Nasal cavity respiratory epithelium epithelial cell of viscerocranial mucosa (primary cell): ENCODE measurements at places on chromosomes 1 and 21. TPM values are rescaled to one million over a fixed set of nuclear protein-coding genes. Genes with fewer than 3 reads are reported as not detected.

Gene CFAP141
- total RNA-seq, result not detected in 2 replicates

Gene EIF2D
- total RNA-seq, result 49.6 and 62.0 TPM in 2 replicates

Gene SLAMF9
- 0.14 and 6.8 TPM in 2 replicates for total RNA-seq

Gene AMY2B
- total RNA-seq, result 2.1 and 2.7 TPM in 2 replicates

Gene RGS13
- total RNA-seq, result not detected in 2 replicates

Gene AIRE
- total RNA-seq, result not detected in 2 replicates

Gene LRIF1
- total RNA-seq, result 21.2 and 22.5 TPM in 2 replicates

Gene MAP3K21
- 9.9 and 10.3 TPM in 2 replicates for total RNA-seq

Gene SYNC
- 1.7 and 10.9 TPM in 2 replicates for total RNA-seq

Gene TAF1A
- total RNA-seq, result 11.3 and 22.6 TPM in 2 replicates

Gene GJA8
- total RNA-seq, result not detected in 2 replicates

Gene EXO5
- total RNA-seq, result 4.8 and 8.0 TPM in 2 replicates

Gene NECTIN4
- 81.0 and 91.3 TPM in 2 replicates for total RNA-seq

Gene KCNC4
- 0.68 and 7.0 TPM in 2 replicates for total RNA-seq

Gene LAPTM5
- under 0.01 and 0.14 TPM in 2 replicates for total RNA-seq

Gene OR2G3
- not detected in 2 replicates for total RNA-seq

Gene NCAM2
- 0.50 TPM in 1 of 2 replicates, not detected in the other for total RNA-seq

Gene DMBX1
- under 0.01 TPM in 1 of 2 replicates, not detected in the other for total RNA-seq

Gene TMEM51
- 7.9 and 15.9 TPM in 2 replicates for total RNA-seq
